ENCODE measurements at places on chromosomes 4 and X.

DNA sequence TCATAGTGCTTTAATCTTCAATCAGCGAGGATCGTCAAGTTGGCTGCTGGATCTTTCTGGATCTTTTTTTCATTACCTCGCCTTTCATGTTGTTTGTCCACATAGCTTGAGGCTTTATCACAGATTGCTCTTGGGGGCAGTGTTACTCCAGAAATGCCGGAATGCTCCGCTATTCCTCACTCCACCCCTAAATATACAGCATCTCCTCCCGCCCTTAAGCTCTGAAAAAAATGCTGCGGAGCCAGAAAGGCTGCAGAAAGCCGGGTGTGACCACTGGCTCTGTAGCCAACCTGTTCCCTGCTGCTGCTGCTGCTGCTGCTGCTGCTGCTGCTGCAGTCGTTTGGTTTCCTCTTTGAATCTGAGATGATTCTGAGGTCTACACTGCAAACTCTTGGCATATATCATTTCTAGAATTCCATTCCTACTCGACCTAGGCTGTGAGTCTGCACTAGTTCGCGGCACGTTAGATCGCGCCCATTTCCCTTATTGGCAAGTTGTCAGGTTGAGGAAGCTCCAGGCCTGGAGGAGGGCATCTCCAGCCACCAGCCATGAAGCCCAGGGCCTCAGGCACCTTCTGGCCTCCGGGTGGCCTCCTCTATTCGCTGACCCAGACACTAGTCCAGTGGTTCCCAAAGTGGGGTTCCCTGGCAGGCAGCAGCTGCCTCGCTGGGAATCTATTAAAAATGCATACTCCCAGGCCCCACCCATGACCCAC is 34.2 kb downstream of the WDR13 start:
- DNase-seq = peak; percentile 92

- DNase-seq = no peak
Observed at GRCh38 chr4:82447886-82448285, 17.5 kb downstream of the ENOPH1 start.

GRCh38 chrX:140434347-140434746 is 70.5 kb downstream of the SOX3 start:
- no peak for DNase-seq

DNA sequence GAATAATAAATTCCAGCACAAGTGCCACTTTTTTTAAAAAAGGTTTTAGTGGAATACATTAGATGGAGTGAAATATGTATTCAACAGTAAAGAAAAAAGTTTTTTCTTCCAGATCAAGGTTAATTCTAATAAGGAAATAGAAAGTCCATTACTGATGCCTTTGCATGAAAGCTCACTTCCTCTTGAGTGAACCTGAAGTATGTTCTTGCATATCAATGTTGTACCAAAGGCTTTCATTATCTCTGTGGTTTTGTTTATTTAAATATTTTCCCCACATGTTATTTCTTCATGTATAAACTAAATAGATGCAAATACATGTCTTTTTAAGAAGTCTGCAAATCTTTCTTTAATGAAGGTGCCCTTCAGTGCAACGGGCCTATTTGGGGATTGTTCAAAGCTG is 307.9 kb downstream of the C4orf33 start:
- no peak for DNase-seq

GRCh38 chr4:169604131-169604900 is 8.1 kb downstream of the NEK1 start:
- no peak for DNase-seq

DNA sequence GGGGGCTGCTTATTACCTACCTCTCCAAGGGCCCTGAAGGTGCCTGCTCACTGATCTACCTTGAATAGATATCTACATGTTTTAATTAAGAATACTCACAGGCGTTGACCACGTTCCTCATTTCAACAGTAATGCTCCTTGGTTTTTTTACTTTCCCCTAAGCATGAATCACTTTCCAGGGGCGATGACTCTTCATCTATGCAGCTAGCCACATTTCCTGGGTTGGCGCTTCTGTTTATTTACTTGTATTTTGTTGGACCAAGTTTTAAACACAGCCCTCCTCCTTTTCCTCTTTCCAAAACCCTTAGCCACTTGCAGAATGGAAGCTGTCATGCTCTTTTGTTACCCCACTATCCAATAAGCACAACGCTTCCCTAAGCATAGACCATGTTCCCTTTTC is 50.8 kb downstream of the CBLL2 start:
- no peak for DNase-seq

DNA sequence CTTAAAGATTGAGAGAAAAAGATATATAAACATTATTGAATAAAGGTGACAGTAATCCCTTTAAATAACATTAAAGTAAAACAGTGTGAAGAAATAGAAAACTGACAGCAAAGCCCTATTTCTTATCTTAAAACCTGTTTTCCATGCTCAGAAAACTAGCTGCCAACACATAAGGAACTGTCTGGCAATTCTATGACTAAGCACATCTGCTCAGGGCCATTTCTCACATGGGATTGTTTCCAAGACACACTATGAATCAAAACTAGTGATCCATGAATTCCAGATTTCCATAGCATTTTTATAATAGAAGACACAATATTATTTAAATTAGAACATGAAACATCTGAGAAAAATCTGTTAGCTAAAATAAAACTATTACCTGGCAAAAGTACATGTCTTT is 113.4 kb downstream of the SCLT1 start:
- no peak for DNase-seq

GRCh38 chrX:17767734-17768133 is 30.4 kb downstream of the SCML1 start:
- DNase-seq = no peak

DNA sequence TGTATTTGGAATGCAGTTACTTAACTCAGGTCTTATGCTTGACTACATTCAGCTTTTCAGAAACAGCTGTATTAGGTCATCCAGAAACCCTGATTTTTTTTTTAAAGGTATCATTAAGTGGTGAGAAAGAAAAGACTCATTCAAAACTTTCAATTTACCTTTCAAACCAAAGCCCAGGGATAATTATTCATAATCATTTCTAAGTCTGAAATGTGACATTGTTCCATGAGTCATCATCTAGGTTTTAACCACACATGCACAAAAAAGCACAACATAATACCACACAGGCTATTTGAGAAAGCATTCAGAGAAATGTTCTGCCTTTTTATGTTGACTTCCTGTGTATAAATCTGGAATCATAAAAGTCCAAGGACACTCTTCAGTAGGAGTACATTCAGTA is 288.2 kb downstream of the IL1RAPL2 start:
- no peak for DNase-seq

GRCh38 chrX:31021537-31021936 is 50.3 kb downstream of the FTHL17 start:
- DNase-seq = peak; percentile 67

GRCh38 chrX:114959729-114960128 is 57.7 kb downstream of the IL13RA2 start:
- DNase-seq = no peak

DNA sequence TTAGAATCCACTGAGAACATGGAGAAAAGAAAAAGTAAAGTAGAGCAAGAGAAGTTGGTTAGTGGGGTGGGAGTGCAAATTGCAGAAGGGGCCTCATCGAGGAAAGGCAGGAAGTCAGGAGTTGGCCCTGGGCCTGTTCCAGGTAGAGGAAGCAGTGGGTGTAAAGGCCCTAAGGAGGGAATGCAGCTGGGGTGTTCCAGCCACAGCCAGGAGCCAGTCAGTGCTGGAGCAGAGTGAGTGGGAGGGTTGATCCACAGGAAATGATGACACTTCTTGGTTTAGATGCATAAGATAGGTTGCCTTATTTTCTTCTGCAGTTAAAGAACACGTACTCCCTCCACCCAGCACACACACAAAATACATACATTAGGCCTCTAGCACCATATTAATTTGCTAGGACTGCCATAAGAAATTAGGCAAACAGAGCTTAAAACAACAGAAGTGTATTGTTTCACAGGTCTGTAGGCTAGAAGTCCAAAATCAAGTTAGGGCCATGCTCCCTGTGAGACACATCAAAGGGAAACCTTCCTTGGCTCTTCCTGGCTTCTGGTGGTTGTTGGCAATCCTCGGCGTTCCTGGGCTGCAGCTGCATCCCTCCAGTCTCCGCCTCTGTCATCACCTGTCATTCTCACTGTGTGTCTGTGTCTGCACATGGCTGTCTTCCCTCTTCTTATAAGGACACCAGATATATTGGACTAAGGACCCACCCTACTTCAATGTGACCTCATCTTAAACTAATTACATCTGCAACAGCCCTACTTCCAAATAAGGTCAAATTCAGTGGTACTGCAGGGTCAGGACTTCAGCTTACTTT is 205.9 kb downstream of the AASDH start:
- DNase-seq = peak; percentile 33

DNA sequence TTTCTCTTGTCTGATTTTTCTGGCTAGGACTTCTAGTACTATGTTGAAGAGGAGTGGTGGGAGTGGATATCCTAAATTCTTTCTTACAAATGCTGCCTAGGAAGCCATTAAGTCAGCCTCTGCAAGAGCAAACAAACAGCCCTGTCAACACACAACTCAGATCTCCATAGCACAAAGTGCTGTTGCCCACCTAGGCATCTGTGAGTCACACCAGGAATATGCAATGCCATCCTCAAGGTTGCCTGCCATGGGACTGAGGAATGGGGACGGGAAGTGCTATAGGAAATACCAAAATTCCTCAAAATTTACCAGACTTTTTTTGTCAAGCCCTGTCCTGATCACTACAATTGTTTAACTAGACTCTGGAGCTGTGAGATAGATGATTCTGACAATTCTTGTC is 466.9 kb downstream of the FSTL5 start:
- no peak for DNase-seq

- DNase-seq = no peak
Observed at GRCh38 chr4:169025184-169025583, 15.1 kb upstream of the CBR4 start.

- DNase-seq = no peak
Observed at GRCh38 chr4:141730805-141731204, 94.4 kb downstream of the IL15 start.

DNA sequence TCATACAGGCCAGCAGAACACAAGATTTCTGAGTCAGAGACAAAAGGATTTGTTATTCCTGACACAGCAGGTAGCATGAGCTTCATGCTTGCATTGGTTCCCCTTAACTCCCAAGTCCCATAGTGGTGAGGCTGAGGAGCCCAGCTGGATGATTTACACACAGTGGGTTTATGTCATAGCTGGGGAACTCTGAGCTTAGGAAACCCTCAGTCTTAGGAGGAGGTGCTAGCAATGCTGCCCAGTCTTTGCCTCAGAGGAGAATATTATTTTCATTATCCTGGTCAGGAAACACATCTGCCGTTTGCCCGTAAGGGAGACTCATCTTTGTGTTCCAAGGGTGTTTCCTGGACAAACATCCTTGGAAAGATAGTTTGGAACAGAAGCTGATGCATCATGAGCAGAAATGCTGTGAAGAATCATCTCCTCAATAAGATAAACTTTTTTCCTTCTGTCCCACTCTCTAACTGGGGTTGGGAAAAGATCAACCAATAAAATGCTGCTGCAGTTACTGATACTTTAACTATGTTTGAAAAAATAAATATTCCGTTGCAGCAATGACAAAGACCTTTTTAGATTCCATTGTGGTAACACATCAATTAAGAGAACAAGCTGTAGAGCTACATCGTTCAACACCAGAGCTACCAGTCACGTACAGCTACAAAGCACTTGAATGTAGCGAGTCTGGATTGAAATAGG is 146.8 kb downstream of the DCLK2 start:
- no peak for DNase-seq

DNA sequence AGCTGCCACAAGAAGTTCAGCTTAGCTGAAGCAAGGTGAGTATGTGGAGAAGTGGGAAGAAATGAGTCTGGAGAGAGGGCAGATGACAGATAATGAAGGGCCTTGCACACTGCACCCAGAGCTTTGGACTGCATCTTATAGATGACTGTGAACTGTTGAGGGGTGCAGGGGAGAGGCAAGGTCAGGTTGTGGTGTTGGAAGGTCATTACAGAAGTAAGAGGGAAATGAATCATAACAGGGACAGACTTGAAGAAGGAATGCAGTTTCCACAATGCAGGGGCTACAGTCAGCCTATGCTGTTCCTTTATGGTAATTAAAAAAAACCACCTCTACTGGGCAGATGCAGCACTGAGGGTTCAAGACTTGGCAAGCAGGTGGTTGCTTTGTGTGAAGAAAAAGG is 4.8 kb upstream of the IGFBP7 start:
- DNase-seq = no peak
